Effector memory CD4-positive, alpha-beta T cell (primary cell): ENCODE measurements at places on chromosomes 1 and 21.

DNA sequence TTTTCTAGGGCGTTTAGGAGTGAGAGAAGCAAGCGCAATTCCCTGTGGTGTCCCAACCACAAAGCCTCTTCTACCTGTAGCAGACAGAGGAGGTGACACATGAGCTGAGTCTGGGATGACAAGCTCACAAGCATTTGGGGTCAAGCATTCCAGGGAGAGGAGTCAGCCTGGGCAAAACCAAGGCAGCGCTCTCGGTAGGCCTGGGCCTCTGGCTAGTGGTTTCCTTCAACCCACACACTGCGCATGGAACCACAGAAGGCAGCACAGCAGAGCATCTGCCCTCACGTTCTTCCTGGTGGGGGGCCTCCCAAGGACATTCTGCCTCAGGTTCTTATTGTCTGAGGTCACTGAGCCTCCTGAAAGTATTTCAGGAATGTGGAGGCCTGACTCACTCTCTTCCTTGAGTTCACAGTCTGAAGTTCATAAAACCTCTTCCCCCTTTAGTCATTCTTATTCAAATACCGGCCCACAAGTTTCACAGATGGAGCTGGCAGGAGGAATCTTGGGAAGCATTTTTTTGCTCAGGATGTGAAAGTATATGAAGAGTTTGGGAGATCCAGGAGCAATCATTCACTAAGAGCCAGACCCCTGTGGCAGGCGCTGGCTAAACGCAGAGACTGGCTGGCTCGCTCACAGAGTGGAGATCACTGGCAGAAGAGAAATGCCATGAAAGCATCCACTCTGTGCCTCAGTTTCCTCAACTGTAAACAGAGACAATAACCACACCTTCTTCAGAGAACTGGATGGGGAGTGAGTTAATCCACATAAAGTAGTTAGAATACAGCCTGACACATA is 26.8 kb downstream of the CCN1 start:
- no peak for DNase-seq

GRCh38 chr1:16101623-16102022 is 28.2 kb upstream of the FAM131C start:
- no peak for DNase-seq

DNA sequence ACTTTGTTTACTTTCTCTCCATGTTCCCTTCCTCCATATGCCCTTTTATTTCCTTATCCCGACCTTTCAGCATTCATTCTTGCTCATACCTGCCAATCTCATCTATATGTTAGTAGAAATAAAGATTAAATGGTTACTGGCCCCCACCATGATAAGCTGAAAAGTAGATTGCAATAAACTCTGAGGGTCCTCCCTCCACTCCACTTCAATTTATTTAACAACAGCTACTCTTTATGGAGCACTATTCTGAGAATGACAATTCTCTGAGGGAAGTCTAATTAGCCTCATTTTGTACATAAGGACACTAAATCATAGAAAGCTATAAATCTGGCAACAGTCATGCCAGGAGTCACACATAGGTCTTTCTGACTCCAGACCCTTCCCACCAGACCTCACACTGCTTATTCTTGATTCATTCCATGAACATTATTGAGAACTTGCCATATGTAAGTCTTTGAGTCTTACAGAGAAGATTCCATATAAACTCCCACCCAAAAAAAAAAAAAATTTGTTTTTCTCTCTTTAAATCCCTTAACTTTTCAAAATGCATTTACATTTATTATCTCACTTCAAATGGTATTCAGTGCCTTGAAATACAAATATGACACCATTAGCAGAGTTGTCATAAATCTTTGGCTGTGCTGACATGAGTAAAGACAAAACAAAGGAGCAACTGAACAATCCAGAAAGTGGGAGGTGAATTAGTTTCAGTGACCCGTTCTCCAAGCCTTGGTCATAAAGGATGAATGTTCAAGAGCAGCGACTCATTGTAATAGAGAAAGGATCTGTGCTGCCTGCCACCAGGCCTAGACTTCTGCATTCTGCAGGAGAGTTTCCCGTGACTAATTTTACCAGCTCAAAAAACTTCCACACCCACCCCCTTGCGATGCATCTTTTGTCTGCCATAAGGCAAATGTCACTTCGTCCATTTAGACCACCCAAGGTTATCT is 28.5 kb downstream of the PALMD start:
- no peak for DNase-seq

DNA sequence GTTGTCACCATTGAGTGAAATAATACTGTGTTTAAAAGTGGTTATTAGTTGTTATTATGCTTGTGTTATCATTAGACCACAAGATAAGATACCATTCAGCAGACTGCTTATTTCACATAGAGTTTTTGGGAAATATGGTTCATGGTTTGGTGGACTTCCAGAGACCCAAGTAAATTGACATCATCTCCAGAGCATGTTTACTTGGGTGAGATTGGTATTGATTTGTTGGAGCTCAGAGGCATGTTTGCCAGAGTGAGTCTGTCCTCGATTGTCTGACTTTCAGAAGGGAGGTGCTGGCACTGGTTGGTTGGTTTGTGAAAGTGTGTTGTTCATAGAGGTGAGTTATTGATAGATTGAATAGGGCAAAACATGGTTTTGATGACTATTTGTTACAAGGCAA is 291.4 kb downstream of the TGFB2 start:
- no peak for DNase-seq

DNA sequence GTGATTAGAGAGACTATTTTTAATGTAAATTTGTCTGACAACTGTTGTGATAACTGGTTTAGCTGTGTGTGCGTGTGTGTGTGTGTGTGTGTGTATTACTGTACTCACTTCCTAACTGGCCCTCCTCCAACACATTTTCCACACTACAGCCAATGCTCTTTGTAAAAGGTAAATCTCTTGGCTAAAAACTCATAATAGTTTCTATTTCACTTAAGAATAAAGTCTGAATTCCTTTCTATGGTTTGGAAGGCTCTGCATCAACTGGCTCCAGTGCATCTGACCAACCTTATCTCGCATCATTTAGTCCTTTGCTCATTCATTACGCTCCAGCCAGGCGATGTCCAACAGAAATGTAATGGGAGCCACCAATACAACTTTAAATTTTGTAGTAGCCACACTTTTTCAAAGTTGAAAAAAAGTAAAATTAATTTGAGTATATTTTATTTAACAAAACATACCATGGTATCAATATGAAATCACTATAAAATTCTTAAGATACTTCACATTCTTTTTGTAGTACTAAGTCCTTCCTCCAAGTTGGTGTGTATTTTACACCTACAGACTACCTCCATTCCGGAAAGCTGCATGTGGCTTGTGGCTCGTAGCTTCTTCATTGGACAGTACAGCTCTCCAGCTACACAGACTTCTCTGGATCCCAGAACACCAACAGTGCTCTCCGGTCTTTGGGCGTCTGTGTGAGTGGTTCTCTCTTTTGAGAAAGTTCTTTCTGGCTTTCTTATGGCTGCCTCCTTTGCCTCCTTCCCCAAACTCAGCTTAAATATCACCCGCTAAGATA is 68.9 kb downstream of the NRIP1 start:
- DNase-seq: no peak

- DNase-seq: no peak
Observed at GRCh38 chr1:9653210-9653490, 1.6 kb downstream of the PIK3CD start.

- no peak for DNase-seq
Observed at GRCh38 chr1:36320291-36320761, 3.1 kb downstream of the EVA1B start.

- no peak for DNase-seq
Observed at GRCh38 chr1:218823291-218823900, 350.3 kb upstream of the LYPLAL1 start.

DNA sequence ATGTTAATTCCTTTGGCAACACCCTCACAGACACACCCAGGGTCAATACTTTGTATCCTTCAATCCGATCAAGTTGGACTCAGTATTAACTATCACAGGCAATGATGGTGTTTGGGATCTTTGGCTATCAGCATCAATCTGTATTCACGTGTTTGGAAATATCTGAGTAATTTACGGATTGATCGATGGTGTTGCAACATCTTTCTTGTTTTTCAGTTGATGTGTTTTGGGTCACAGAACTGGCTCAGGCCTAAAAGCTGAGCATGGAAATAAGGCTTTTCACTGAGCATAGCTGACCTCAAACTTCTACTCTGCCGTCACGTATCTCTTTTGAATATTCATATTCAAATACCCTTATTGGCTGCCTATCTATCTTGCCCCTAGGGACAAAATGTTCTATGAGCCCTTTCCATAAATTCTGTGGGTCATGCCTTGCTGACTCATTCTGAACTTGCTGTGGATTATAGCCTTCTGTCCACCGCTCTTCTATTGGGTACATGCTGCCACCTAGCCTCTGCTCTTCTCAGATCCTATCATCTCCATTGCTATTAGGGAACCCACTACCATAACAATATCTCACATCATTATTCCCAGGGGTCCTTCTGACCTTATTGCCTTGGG is 156.0 kb downstream of the PDE4B start:
- no peak for DNase-seq

- DNase-seq: no peak
Observed at GRCh38 chr1:229197265-229197585, 73.7 kb upstream of the RAB4A start.

DNA sequence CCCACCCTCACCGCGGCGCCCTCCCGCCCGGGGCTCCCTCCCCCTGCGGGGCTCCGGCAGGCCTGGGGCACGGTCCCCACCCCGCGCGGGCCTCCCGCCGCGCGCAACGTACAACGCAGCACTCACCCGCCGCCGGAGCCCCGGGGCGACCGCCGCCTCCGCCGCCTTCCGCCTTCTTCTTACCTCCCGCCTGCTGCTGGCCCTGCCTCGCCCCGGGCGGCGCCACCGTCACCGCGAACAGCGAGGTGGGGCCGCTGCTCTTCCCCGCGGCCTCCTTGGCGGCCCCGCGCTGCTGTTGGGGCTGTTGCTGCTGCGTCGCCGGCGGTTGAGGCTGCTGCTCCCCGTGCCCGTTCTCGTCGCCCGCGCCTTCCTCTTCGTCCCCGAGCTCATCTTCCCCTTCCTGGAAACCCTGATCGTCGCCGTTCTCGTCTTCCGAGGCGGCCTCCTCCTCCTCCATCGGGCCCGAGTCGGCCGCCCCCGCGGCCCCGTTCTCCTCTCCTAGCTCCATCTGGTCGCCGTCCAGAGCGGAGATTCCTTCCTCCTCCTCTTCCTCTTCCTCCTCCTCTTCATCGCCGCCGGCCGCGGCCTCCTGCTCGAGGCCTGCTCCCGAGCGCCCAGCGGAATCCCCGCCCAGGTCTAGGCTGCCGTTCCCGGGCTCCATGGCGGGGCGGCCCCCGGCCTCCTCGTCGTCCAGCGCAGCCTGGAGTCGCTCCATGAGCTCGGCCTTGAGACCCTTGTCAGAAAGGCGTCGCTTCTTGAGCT is 671 bp downstream of the HNRNPU start:
- no peak for DNase-seq

GRCh38 chr1:11078631-11079030 is 18.8 kb upstream of the SRM start:
- DNase-seq: no peak

DNA sequence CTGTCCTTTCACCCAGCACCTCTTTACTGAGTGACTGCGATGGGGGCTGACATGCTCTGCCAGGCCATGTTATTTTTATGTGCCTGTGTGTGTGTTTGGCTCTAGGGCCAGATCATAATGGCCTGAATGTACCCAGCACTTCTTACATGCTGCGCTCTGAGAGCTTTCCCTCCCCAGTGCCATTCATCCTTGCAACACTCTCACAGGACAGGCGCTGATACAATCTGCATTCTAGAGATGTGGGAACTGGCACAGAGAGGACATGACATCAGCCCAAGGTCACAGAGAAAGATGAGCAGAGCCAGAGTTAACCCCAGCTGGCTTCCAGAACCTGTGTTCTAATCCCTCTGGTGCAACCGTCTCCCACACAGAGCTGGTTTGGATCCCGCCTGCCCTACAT is 54.5 kb downstream of the ARHGEF10L start:
- no peak for DNase-seq

DNA sequence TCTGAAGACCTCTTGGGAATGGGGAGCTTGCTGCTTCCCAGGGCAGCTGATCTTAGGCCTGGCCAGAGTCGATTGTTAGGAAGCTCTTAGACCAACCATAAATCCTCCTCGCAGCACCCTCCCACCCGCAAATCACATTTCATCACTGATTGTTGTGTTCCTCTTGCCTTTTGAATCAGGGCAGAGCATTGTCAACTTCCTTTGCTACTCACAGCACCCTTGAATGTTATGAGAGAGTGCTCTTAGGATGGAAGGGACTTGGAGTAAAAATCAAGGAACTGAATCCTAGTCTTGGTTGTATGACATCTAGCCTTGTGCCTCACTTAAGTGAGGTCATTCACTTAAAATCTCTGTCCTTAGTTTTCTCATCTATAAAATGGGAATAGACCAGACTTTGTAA is 3.0 kb downstream of the VASH2 start:
- DNase-seq: no peak

GRCh38 chr1:15014516-15014915 is 139.0 kb upstream of the TMEM51 start:
- no peak for DNase-seq

DNA sequence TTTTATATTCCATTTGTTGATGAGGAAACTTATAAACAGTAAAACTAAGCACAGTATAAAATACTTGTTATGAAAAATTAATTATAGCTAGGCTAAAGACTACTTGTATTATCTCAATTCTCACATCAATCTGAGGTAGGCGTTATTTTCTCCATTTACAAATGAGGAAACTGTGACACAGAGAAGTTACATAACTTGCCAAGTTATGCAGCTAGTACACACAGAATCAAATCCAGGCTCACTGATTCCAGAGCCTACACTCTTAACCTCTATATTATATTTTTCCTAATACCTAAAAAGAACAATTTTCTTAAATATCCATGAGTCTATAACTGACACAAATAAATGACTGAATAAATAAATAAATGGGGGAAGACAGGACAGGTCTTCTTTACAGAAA is 11.2 kb upstream of the VPS45 start:
- no peak for DNase-seq

DNA sequence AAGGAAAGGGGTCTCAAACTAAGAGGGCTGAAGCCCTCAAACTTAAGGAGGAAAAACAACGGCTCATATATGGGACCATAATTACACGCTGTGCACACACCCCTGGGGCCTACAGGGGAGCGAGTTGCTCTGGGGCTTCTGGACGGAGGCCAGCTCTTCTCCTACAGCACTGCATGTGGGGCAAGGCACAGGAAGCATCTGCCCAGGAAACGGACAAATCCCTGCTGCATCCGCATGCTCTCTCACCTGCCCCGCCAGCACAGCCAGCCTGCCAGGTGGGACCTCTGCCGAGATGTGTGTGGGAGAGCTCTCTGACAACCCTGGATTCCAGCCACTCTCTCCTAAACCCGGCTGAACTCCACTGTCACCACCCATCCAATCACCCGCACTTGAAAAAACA is 54.1 kb downstream of the MRPL37 start:
- no peak for DNase-seq

DNA sequence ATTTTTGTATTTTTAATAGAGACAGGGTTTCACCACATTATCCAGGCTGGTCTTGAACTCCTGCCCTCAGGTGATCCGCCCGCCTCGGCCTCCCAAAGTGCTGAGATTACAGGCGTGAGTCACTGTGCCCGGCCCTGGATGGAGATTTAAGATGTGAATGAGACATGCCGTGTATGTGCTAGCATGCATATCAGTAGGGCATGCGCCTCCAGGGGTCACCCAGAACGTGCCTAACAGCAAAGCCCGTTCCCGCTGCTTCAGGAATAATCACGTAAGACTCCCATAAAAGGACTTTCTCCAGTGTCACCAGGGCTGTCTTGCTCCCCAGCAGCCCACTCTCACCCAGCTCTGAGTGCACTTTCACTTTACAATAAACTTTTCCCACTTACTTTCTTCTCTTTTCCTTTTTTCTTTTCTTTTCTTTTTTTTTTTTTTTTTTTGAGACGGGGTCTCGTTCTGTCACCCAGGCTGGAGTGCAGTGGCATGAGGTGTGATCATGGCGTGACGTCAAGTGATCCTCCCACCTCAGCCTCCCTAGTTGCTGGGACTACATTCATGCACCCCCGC is 46.9 kb upstream of the DISP3 start:
- no peak for DNase-seq
